ENCODE measurements at places on chromosomes 16 and 17.

GRCh38 chr16:28162326-28162877 is 49.4 kb downstream of the XPO6 start:
- H3K27ac ChIP-seq, result no peak overlapping the region
- no peaks in the 10 kb centered on the region for H3K36me3 ChIP-seq
- peaks cover 19% of the 10 kb centered on the region for H3K4me1 ChIP-seq
- no peak for DNase-seq
- H3K27me3 ChIP-seq, result no peaks in the 10 kb centered on the region
- no peak overlapping the region for H3K4me3 ChIP-seq

GRCh38 chr17:58060596-58061191 is 22.5 kb upstream of the DYNLL2 start:
- no peaks in the 10 kb centered on the region for H3K27me3 ChIP-seq
- no peaks in the 10 kb centered on the region for H3K36me3 ChIP-seq
- DNase-seq, result no peak
- H3K27ac ChIP-seq, result no peak overlapping the region
- H3K4me1 ChIP-seq, result no peaks in the 10 kb centered on the region

GRCh38 chr17:62653002-62653825 is 25.7 kb downstream of the MRC2 start:
- no peaks in the 10 kb centered on the region for H3K36me3 ChIP-seq
- no peaks in the 10 kb centered on the region for H3K27me3 ChIP-seq
- peak overlapping the region; percentile 55 for H3K4me3 ChIP-seq
- H3K27ac ChIP-seq, result peak overlapping the region; percentile 84
- H3K4me1 ChIP-seq, result peaks cover 60% of the 10 kb centered on the region
- peak; percentile 87 for DNase-seq

- no peaks in the 10 kb centered on the region for H3K27me3 ChIP-seq
- no peaks in the 10 kb centered on the region for H3K36me3 ChIP-seq
- H3K4me3 ChIP-seq, result no peak overlapping the region
- no peaks in the 10 kb centered on the region for H3K4me1 ChIP-seq
These were observed 21.7 kb downstream of the ACSF3 start for GRCh38 chr16:89115216-89115861.

DNA sequence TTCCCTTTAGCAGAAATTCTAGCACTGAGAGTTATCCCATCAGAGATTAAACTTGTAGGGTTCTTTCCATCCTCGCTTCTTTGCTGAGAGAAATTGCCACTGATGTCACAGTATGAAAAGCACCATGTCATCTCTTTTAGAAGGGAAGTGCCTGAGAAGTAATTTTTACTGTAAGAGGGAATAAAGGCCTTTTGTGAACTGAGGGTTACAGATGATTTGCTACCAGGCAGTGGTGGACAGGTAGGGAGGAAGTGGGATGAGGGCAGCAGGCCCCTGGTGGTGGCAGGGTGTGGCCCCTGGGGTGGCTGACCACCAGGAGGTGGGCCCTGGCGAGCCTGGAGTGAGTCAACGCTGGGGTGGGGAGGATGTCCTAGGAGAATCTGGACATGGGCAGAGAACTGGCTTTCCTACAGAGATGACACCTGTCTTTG is 6.4 kb upstream of the MILR1 start:
- H3K27me3 ChIP-seq, result no peaks in the 10 kb centered on the region
- H3K36me3 ChIP-seq, result no peaks in the 10 kb centered on the region
- H3K27ac ChIP-seq, result no peak overlapping the region
- no peak overlapping the region for H3K4me3 ChIP-seq
- no peaks in the 10 kb centered on the region for H3K4me1 ChIP-seq

DNA sequence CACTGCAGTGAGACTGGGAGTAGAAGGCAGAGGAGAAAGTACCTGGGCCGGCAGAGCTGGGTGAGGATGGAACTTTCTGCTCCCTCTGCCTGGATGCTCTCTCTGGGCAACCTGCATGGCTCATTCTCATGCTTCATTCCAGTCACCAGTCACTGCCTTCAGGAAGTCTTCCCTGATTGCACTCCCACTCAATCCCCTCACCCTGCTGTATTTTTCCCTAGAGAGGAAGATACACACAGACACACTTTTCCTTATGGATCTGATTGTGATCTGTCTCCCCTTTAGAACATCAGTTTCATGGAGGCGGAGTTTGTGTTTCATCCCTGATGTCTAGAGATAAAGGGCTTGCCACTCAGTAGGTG is 44.9 kb downstream of the MEAK7 start:
- H3K4me1 ChIP-seq, result no peaks in the 10 kb centered on the region
- no peaks in the 10 kb centered on the region for H3K27me3 ChIP-seq
- H3K4me3 ChIP-seq, result no peak overlapping the region
- no peaks in the 10 kb centered on the region for H3K36me3 ChIP-seq
- H3K27ac ChIP-seq, result no peak overlapping the region
- no peak for DNase-seq

- no peak for DNase-seq
- H3K4me1 ChIP-seq, result peaks cover 29% of the 10 kb centered on the region
- H3K4me3 ChIP-seq, result no peak overlapping the region
- peaks cover 11% of the 10 kb centered on the region for H3K36me3 ChIP-seq
- no peaks in the 10 kb centered on the region for H3K27me3 ChIP-seq
These were observed 15.9 kb downstream of the CMTM3 start for GRCh38 chr16:66620429-66620795.
